Fibroblast of skin of abdomen (primary cell): ENCODE measurements at places on chromosomes 11 and 22.
A peak's percentile ranks its signal among the peaks of the same experiment; 100 is the strongest.

DNA sequence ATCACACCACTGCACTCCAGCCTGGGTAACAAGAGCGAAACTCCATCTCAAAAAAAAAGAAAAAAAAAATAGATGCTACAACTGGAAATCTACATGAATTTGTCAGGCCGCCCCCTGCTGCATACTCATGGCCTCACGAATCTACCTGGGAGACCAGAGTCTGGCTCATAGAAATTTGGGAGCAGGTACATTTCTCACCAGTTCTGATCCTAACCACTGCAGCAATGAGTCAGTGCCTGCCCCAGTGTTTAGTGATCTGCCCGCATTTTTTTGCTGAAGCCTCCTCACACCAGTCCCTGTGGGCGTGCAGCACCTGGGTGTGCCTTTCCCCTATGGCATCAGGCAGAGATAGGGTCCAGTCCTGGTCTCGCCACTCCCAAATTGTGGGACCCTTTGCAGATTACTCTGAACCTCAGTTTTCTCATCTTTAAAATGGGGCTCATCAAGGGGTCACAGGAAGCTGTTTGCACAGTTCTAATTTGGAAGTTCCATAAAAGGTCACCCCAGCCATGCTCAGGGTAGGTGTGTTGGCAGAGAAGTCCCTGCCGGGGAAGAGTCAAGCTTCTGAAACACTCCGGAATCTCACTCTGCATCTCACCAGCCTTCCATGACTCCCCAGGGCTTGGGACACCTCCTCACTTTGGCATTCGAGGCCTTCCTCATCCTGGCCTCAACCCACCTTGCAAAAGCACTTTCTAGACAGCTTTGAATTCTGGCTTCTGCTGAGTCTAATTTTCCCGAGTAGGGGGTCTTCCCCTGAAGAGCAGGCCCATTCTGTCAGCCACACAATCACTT, 39.3 kb upstream of the LINC01488 start:
- DNase-seq = no peak

GRCh38 chr22:39710380-39711150, 140.0 kb downstream of the CACNA1I start:
- DNase-seq = no peak

DNA sequence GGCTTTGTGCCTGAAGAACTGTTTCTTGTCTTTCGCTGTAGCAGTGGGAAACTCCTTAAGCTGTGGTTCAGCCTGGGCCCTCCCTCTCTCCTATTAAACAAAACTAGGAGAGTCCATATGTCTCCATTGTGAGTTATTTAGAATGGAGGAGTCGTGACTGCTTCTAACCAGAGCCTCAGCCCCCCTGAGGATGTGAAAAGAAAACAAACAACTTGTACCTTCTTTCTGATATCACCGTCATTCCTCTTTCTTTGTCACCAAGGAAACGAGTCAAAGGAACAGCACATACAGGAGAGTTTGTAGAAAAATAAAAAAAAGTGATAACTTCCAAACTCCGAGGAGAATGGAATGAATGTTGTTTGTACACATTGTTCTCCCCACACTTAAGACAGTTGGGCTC, 11.6 kb upstream of the EXT2 start:
- DNase-seq = no peak

DNA sequence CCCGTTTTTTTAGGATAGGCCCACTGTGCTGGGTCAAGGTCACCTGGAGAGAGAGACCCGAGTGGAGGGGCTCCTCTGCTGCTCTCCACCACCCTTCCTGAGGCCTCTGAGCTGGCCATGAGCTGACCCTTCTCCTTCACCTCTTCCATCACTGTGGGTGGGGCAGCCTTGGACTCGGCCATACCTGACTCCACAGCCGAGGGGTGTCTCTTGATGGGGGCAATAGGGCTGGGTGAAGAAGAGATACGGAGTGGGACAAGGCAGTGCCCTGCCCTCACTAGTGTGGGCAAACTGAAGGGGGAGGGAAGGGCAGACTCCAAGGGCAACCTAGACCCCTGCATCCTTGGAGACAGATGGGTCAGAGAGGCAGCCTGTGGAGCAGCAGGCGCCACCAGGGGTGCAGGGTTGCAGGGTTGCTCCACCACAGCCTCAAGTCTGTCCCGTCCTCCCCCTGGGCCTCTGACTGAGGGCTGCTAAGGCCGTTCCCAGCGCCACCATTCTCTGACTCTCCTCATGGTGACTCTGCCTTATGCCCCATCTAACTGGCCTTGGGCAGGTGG, 20.1 kb upstream of the NECTIN1 start:
- no peak for DNase-seq

DNA sequence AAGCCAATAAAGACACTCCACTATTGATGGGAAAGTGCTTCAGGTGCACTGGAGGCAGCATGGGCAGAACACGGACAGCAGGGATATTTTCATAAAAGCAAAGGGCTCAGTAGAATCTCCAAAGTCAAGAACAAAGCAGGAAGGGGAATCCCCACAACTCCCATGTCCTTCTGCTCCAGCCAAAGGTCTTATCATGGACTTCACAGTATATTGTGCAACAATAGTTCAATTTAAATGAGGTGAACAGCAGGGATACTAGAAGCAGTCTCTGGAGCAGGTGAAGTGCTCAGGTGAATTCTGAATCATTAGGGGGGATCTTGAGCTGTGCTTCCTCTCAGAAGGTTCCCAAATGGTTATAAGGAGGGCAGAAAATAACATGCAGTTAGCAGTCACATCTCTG, 6.6 kb upstream of the OR2D2 start:
- no peak for DNase-seq

GRCh38 chr11:61679893-61680621, at the start of gene DAGLA:
TSS of gene DAGLA (plus strand) at chr11:61680391. CDS start at chr11:61720156, 39,765 bp downstream.
- peak; percentile 58 for DNase-seq

DNA sequence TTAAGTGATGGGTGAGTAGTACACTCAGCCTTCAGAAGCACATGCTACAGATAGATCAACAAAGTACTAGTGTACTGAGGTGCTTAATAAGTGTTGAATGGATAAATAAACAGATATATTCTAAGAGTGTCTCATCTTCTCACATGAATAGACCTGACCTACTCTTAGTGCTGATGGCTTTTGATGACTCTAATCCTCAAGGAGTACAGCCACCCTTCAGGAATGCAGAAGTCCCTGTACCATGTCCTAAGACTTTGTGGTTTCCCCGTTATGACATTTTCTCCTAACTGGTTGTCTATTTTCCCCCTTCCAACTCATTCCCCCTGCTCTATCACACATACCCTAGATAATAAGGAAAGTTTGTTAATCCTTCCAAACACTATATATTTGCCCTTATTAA, 61.6 kb downstream of the C11orf65 start:
- no peak for DNase-seq

DNA sequence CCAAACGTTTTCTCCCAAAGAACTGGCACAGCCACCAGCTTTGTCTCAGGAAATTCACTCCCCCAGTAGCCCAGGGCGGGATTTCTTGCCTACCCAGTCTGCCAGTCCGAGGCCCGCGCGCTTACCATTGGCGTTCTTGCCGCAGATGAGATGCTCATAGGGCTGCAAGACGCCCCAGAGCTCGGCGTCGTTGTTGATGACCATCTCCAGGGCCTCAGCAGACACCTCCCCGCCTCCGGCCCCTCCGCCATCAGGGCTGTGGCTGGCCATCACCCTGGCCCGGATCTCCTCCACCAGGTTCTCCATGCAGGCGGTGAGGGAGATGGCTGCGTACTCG, 1.3 kb downstream of the ABTB2 start:
- DNase-seq = no peak

DNA sequence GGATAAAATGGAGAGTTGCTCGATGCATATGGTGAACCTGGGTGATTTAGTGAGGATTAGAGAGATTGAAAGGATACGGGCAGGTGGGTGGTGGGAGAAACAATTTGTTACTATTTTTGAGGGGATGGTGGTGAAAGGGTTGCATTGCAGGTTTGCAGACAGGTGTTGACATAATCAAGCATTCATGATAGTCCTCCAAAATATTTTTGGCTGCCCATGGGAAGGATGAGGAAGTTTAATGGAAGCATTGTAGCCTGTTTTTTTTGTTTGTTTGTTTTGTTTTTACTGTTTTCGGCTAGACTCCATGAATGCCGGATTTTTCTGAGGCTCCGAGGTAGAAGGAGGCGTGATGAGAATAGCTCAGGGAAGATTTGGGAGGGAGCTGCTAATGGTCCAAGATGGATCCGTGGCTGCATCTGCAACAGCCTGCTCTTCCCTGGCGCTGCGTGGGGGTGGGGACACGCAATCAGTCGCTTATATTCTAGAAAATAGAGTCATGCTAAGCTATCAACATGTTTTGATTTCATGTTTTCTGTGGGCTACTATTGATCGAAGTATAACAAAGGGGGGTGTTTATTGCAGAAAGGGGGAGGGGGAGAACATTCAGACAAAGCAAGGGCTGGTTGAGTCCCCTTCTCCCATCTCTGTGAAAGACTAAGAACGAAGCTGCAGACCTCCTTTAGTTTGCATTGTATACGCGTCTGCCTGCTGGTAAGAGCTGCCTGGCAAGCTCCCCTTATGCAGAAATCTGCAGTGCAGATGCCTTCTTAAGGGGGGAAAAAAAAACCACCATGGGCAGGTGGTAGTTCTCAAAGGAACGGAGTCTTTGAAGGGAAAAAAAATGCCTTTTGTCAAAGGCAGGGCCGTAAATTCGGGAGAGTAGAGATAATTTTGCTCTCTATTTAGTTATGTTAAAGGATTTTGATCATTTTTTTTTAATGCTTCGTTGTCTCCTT, 1.0 kb downstream of the RTN3 start:
- DNase-seq = no peak

DNA sequence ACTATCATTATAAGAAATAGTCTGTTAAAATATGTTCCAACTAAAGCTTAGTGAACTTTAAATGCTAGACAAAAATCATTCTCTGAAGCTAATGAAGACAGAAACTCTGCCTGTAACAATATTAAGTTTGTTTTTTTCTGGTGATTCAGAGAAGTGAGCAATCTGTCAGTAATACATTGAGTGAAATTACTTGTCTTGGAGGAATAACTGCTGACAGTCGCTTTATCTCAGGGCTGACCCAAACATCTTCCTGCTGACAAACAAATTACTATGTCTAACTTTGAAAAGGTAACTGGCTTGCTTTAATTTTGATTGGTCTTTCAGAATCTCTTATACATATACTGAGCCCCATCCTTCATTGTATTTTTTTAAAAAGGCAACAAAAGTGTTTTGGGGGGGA, 264.5 kb downstream of the SOX6 start:
- no peak for DNase-seq

- no peak for DNase-seq
Observed at GRCh38 chr11:119188067-119188466, 2.8 kb downstream of the NHERF4 start.

DNA sequence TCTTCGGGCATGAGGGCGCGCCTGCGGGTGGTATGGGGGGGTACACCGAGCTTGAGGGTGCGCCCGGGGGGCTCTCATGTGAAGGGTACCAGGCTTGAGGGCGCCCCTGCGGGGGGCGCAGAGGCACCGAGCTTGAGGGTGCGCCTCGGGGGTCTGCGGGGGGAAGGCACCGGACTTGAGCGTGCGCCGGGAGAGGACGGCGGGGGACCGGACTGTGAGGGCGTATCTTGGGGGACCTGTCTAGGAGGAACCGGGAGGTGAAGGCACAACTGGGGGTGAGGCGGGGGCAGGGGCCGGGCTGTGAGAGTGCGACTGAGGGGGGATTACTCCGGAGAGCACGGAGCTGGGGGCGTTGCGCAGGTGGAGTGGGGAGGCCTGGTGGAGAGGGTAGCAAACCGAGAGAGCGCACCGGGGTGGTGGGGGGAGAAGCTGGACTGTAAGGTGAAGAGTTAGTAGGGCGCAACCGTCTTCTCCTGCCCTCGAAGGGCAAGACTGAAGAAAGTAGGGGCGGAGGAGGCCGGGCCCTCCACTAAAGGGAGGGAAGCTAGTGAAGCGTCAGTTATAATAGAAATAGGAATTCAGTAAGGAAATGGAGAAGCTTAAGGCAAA, 1.1 kb upstream of the DDX6 start:
- no peak for DNase-seq

DNA sequence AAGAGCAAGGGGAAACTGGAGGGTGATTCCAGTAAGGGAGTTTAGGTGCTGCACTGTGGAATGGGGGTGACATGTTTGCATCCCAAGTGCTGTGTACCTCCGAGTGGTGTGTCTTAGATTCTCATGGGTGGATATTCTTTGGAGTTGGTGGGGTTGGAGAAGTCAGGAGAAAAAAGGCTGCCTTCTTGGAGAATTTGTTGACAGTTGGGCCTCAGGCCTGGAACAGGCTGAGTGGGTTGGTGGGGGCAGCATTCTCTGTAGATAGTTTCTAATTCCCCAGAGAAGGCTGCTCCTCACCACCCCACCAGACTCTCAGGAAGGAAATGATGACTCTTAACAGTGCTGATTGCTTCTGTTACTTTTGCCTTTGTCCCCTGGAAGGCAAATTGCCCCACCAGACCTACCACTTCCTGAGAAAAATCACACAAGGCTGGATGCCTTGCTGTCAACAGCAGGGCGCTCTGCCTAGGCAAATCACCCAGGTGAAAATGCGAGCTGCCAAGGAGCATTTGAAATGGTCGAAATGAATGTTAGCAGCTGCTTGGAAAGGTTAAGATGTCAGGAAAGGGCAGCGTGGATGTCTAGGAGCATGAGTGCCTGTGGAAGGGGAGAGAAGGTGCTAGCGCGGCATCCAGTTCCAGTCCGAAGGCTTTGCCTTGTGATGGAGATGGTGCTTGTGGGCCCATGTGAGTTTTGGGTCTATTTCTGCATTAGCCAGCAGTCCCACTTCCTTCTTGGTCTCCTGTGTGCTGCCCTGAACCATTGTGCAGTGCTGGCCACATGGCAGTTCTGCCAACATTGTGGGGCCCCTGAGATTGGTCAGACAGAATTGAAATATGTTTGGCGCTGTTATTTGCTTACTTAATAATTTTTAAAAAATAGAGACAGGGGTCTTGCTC, 29.7 kb upstream of the SORL1-AS1 start:
- DNase-seq = peak; percentile 36

DNA sequence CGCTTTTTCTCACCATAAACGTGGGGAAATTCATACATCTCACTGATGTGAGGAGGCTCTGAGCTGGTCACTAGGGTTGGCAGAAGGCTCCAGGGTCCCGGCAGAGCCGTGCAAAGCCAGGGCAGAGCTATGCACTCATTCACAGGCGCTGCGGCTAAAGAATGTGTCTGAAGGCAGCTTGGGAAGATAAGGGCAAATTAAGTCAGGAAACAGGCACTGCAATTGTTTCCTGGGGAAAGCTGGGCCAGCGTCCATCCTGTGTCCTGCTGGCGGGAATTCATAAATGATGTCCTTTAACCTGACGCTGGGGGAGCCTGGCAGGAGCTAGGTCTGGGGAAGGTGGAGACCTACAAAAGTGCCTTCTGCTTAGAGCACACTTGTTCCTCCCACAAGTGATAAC, 27.6 kb downstream of the PKNOX2 start:
- no peak for DNase-seq

DNA sequence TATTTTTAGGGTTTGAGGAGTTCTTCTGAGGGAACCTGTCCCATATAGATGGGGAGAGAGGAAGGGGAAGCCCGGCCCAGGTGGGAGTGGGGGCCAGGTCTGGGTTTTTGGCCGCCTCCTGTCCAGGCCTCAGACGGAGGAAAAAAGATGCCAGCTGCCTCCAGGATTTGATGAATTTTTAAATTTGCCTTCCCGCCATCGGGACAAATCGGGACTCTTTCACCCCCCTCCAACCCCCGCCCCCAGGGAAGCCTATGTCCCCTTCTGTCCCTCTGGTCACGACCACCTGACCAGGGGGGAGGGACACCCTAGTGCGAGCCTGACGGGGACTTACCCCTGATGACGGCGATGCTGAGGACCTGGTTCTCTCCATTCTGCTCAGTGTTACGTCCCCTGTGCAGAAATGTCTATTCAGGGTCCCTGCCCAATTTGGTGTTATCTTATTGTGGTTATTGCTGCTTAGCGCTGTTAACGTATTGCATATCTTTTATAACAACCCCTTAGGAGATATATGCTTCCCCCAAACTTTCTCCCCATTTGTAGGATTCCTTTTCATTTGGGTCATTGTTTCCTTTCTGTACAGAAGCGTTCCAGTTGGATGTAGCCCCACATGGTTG, 115.9 kb upstream of the GRK3 start:
- DNase-seq = peak; percentile 13
